ENCODE measurements at places on chromosomes 6 and 20.
A peak's percentile ranks its signal among the peaks of the same experiment; 100 is the strongest.

DNA sequence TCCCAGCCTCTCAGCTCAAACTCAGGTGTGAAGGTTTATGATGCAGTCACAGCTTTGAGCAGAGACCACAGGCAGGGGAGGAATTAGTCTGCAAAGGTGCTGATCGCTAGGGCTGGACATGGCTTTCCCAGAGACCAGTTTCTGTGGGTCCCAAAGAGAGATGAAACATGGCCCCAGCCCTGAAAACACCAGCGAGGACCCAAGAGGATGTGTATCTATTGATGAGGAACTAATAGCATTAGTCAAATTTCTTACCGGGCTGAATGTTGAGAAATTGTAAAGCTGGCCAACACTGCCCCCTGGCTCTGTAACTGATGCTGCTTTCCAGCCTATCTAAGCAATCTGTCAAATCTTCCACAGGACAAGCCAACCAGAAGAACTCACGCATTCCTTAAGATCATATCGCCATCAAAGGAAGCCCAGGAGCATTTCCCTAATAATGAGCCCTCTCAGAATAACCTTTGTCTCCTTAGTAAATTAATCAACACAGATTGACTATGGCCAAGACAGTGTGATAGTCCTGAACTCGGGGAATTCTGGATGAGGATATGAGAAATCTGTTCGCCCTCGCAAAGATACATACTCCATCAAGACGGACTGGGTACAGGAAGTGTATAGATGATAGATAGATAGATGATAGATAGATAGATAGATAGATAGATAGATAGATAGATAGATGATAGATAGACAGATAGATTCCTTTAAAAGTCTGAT, 7.8 kb upstream of the ACSS1 start:
- DNase-seq, result peak; percentile 60

- no peak for DNase-seq
These were observed 735 bp downstream of the SOBP start for GRCh38 chr6:107490566-107491137.

- no peak for DNase-seq
These were observed 31.8 kb downstream of the TFAP2B start for GRCh38 chr6:50850223-50851048.

DNA sequence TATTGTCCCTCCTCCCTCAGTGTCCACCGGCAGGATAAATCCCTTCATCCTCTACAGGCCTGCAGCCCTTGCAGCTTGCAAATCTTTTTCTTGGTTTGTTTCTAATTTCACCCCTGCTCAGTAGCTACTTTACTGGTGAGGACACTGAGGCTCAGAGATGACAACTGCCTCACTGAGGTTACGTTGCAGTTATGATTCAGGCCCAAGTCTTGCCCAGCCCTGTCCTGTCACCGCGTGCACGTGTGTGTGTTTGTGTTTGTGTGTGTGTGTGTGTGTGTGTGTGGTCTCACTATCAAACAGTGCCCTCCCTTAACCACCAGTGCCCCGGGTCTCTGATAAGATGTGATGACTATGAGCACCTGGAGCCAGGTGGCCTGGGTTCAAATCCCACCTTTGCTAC, 21.1 kb downstream of the FAM110A start:
- DNase-seq, result no peak

- no peak for DNase-seq
These were observed 32.8 kb downstream of the GFOD1 start for GRCh38 chr6:13454286-13455221.

DNA sequence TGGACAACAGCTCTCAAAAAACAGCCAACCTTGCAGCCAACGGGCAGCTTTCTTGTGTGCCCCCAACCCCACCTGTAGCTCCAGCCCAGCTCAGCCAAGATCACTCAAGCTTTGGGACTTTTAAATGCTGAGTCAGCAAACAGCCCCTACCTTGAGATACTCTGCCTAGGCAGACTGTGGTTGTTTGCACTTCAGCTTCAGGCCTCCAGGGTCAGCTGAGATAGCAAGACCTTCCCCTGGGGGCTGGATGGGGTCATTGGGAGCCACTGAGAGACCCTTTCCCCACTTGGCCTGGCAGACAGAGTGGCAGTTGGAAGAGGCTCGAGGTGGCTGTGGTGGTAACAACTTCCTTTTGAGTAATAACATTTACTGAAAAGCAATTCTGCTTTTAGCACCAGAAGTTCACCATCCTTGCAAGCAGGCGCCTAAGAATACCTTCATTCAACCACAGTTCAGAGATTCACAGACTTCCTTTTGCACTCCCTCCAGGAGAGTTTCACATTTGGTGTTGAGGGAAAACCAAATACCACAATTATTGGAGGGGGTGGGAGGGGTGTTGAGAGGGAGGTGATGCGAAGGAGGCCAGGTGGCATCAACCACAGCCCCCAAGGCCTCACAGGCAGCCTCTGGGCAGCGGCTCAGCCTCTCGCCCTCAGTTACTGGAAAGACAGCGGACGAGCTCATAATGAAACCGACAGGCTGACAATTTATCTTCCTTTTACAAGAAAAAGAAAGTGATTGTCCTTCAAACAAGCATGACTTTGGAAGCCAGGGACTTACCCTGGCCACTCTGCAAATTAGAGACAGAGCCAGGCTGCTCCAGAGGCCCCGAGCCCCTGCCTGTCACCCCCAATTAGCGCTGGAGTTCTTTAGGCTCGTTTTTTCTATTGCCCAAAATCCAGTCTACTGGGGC, 148.1 kb downstream of the CEBPB start:
- DNase-seq, result no peak

GRCh38 chr20:49937027-49937929, 1.1 kb downstream of the RNF114 start:
- no peak for DNase-seq

Measured in lung (tissue), 17 donors.